ENCODE measurements at places on chromosomes 1 and 21.

GRCh38 chr1:248596615-248597014, 885 bp downstream of the OR2T10 start:
- no peak for DNase-seq

DNA sequence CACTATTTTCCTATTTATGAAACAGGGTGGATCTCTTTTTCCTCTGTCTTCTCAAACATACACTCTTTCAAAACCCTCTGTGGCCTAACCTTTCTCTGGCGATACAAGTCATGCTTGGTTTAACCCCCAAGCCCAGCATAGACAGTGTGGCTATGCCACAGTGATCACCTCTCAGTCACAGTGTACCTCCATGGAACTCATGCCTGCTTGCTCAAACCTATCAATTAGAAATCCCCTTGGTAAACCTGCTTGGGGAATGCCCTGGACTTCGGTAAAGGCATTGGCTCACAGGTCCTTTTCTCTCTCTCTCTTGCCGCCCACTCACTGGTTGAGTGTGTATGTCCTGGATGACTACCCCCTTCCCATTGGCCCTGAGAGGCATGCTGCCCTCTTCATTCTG, 147.5 kb downstream of the CYYR1 start:
- DNase-seq = no peak

GRCh38 chr1:183087001-183087400, 63.8 kb downstream of the LAMC1 start:
- no peak for DNase-seq

- no peak for DNase-seq
Observed at GRCh38 chr1:232868793-232869491, 63.7 kb downstream of the MAP10 start.

GRCh38 chr1:11802616-11802972, 3.2 kb downstream of the MTHFR start:
- DNase-seq = no peak

GRCh38 chr1:210233216-210233494, 559 bp downstream of the SERTAD4 start:
- no peak for DNase-seq

GRCh38 chr1:207799989-207800648, 48.3 kb downstream of the CD46 start:
- DNase-seq = no peak

DNA sequence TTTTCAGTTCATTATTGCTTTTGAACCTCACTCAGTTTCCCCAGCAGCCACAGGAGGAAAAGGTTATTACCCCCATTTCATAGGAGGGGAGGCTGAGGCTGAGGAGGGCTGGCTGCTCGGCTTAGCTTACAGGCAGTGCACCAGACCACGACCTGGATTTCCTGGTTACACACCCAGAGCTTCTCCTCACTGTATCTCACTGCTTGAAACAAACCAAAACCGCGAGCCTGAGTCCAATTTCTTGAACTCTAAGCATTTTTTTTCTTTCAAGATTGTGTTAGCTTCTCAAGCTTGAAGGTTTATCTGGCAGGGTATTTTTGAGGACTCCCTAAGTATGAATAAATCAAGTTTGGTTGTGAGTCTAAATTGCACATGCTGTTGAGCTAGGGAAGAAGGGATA, 188.9 kb upstream of the EDN2 start:
- DNase-seq = no peak

- no peak for DNase-seq
Observed at GRCh38 chr1:96964761-96965160, 243.2 kb downstream of the PTBP2 start.
